ENCODE measurements at places on chromosomes 7 and 10.
A peak's percentile ranks its signal among the peaks of the same experiment; 100 is the strongest.

DNA sequence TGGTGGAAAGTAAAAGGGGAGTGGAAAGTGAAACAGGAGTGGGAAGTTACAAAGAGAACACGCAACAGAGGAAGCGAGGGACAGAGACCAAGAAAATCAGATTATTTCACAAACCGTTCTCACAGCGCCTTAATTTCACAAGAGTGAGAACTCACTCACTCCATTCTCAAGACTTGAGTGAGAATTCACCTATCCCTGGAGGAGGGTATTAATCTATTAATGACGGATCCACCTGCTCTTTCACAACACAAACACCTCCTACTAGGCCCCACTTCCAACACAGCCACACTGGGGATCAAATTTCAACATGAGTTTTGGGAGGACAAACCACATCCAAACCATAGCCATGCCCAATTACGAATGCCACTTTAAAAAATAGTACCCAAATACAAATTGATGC, 297.6 kb downstream of the GPAM start:
- no peak for DNase-seq

GRCh38 chr7:53397911-53398310, 362.5 kb downstream of the POM121L12 start:
- no peak for DNase-seq

GRCh38 chr10:86139066-86139657, 227.4 kb downstream of the GRID1 start:
- DNase-seq = no peak

DNA sequence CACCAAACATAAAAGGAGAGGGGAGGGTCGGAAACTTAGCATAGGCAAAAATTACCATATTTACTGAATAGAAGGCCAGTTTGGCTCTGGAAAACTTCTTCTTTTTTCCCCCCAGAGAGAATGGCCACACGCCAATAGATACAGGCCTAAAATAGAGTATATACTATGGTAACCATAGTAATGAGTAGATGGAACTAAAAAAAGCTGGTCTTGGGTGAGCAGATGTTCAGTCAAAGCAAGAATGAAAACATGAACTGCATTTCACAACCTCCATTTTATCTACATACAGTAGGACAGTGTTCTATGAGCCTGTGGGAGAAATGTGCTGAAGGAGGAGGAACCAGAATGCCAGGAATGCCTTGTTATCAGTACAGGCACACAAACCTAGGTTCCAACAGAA, 141.7 kb upstream of the SEMA3A start:
- DNase-seq = peak; percentile 88

DNA sequence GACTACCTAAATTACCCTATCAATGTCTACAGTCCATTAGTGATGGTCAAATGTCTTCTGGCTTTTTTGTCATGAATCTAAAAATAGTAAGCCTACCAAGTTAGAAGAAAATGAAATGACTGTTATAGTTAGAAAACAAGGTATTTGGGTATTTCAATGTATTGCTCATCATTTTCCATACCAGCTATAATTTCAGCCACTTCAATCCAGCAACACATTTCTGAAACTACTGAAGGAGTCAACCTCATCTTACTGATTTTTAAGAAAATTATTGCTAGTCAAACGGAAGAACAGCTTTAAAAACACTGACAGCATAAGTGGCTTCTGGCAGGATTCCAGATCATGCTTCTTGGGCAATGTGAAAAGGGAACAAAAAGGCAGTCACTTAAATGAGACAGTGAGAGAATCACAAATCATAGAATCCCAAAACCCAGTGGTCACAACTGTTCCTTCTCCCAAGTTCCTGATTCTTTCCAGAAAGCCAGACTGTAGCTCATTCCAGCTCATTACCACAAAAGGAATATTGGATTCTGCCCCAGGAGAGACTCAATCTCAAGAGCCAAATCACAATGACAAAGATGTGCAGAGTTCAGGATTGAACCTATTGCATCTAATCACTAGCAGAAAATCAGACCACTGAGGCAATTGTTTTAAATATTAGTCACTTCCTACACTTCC, 61.2 kb upstream of the LRRN3 start:
- DNase-seq = peak; percentile 17

GRCh38 chr7:121197455-121197854, 131.3 kb upstream of the WNT16 start:
- DNase-seq = no peak

DNA sequence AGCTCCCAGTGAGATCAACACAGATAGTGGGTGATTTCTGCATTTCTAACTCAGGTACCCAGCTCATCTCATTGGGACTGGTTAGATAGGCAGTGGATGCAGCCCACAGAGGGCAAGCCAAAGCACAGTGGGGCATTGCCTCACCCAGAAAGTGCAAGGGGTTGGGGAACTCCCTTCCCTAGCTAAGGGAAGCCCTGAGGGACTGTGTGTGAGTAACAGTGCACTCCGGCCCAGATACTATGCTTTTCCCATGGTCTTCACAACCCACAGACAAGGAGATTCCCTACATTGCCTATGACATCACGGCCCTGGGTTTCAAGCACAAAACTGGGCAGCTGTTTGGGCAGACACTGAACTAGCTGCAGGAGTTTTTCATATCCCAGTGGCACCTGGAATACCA, 62.8 kb downstream of the PPP1R3A start:
- DNase-seq = no peak

DNA sequence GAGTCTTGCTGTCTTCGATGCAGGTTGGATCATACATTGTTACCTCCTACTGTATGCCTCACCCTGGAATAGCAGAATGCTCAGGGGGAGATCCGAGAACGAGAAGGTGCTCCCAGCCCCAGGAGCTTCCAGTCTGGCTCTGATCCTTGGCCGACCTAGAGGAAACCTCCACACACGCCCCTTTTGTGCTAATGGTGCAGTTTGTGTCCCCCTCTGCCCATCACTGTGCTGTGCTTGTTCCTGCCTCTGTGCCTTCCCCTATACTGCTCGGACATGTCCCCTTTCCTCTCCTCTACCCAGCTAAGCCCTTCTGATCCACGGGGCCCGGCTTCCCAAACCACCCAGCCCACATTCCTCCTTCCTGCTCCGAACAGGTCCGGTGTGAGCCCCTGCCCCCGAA, 32.5 kb downstream of the ZNF775 start:
- no peak for DNase-seq

DNA sequence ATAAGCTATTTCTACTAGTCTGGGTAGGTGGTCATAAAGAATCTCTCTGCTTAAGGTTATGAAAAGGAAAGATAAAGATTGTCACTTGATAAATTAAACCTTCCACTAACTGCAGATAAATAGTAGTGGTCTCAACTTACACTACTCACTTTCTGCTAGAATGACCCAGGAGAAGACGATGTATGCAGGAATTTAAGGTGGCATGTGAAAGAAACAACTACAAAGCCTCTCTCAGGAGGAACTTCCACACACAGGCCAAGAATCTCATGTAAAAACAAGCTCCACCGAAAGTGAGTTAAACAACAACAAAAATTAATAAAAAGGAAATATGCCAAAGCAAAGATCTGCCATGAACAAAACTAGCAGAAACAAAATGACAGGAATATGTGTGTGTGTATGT, 165.4 kb downstream of the CDC14C start:
- no peak for DNase-seq

- no peak for DNase-seq
Measured at GRCh38 chr10:121371836-121372235, 226.4 kb downstream of the FGFR2 start.

DNA sequence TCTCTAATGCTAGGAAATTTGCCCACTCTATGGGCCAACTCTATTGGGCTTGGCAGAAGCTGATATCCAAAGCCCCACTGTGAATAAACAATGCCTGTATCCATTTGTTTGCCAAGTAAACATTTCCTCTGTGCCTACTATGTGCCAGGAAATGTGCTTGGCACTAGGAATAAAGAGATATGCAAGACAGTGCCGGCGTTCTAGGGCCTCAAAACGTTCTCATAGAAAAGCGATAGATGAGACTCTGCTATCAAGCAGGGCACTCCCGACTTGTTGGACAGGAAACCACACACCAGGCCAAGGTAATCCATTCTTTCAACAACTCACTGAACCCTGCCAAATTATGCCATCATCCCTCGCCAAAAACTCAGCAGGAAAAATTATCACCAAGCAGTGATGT, 196.7 kb downstream of the IPMK start:
- DNase-seq = no peak

DNA sequence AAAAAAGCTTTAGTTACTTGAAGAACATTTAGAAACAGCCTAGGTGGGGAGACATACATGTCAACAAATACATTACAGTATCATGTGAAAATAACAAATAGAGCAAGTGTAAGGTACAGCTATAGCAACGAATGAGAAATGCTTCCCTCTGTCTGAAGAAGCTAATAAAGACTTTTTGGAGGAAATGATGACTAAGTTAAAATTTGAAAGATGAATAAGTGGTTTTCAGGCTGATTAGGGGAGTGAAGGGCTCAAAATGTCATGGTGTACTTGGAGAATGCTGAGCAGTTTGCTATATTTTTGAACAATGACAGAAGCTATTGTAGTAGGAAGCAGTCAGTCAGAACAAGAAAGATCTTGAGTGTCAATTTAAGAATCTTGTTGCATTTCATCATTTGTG, 2.8 kb upstream of the ARMC3 start:
- no peak for DNase-seq

GRCh38 chr7:32525839-32526238, 30.6 kb downstream of the AVL9 start:
- no peak for DNase-seq

GRCh38 chr10:106504536-106504935, 660.0 kb downstream of the SORCS1 start:
- DNase-seq = no peak

- DNase-seq = no peak
Measured at GRCh38 chr7:15821484-15822427, 135.3 kb upstream of the MEOX2 start.

DNA sequence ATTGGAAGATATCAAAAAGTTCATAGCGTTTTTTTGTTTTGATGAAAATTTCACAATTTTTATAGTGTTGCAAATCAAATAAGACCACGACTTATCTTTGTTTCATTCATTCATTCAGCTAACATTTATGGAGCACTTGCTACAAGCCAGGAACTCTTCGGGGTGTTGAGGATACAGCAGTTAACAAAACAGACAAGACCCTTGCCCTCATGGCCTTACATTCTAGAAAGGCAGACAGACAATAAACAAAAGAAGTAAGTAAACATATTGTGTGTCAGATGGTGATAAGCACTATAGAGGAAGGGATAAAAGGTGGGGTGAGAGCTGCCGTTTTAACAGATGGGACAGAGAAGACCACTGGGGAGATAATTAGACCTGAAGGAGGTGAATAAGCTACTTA, 41.6 kb upstream of the GSAP start:
- DNase-seq = no peak

DNA sequence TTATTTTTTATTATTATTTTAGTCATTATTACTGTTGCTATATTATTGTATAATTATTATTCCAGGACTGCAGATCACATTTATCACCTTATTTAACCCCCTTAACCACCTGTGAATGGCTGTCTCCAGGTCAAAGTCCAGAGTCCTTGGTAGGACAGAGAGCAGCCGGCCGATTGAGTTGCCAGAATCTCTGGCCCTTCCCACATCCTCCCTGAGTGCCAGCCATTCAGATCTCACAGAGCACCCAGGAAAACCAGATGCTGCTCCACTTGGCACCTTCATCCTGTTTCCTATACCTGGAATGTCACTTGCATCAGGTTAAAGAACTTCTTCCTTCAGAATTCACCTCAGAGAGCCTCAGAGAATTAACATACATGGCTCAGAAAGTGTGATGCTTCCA, 101.1 kb downstream of the ELAPOR2 start:
- DNase-seq = no peak

GRCh38 chr10:70694418-70695141, 22.3 kb downstream of the ADAMTS14 start:
- DNase-seq = peak; percentile 55

DNA sequence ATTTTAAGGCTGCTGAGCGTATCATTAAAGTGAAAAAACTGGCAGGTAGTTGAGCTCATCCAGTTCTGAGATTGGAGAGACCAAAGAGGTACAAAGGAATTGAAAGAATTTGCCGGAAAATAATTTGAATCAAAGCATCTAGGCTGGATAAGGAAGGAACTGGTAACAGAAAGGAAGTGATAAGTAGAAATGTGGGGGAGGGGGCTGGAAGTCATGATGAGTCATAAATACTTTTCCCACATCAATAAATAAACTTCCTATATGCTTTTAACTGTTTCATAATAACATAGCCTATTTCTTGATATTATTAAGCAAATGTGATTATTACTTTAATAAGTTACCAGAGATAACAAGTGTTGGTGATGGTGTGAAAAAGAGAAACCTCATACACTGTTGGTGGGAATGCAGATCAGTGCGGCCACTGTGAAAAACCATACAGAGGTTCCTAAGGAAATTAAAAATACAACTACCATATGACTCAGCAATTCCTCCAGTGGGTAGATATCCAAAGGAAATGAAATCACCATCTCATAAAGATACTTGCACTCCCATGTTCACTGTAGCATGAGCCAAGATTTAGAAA, 27.0 kb downstream of the ZNF438 start:
- DNase-seq = peak; percentile 90

GRCh38 chr7:75813084-75813483, 522 bp downstream of the CCL24 start:
- DNase-seq = peak; percentile 58

GRCh38 chr10:119859420-119860258, 13.0 kb downstream of the MCMBP start:
- peak; percentile 69 for DNase-seq

DNA sequence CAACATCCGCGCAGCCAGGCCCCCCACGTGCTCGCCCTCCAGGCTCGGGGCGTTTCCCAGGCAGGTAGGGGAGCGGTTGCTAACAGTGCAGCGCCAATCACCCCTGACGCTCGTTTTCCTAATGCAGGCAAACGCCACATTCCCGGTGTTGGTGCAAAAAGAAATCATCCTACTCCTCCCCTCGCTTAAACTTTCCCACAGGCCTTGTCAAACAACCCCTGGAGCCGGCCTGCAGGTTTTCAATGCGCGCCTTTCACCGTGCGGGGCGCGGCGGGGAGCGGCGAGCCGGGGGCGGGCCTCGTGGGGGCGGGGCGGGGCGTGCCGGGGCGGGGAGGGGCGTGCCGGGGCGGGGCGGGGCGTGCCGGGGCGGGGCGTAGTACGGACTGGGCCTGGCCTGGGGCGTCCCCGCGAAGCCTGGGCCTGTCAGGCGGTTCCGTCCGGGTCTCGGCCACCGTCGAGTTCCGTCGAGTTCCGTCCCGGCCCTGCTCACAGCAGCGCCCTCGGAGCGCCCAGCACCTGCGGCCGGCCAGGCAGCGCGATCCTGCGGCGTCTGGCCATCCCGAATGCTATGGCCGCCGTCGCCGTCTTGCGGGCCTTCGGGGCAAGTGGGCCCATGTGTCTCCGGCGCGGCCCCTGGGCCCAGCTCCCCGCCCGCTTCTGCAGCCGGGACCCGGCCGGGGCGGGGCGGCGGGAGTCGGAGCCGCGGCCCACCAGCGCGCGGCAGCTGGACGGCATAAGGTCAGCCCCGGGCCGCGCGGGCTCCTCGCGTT, at the start of gene ECHDC3:
ECHDC3 (plus strand) TSS at position 374 of the 770 bp plus-strand sequence; CDS start at position 569, 195 bp downstream.
- DNase-seq = no peak

DNA sequence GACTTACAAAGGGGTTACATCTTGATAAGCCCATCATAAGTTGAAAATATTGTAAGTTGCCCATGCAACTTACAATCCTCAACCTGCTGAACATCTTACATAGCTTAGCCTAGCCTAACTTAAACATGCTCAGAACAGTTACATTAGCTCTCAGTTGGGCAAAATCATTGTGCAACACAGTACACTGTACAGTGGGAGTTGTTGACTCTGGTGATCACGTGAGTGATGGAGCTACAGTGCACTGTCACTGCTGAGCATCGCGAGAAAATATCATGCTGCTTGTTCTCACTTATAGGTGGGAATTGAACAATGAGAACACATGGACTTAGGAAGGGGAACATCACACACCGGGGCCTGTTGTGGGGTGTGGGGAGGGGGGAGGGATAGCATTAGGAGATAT, 214.9 kb upstream of the ZMIZ1 start:
- no peak for DNase-seq

All from IMR-90 (cell line).